ENCODE measurements at places on chromosomes 1 and 21.

GRCh38 chr1:10160907-10161490 lies 49.4 kb upstream of the KIF1B start:
- DNase-seq: no peak

- no peak for DNase-seq
Observed at GRCh38 chr1:186429017-186429416, 31.9 kb downstream of the PDC start.

- no peak for DNase-seq
Observed at GRCh38 chr1:148296511-148296910, 144.4 kb upstream of the NBPF11 start.

- DNase-seq: no peak
Observed at GRCh38 chr1:160411271-160412027, 11.1 kb downstream of the VANGL2 start.

- no peak for DNase-seq
Observed at GRCh38 chr21:38455403-38455802, 42.9 kb downstream of the ERG start.

- no peak for DNase-seq
Observed at GRCh38 chr1:18557621-18558465, 72.8 kb upstream of the PAX7 start.

- DNase-seq: no peak
Observed at GRCh38 chr1:53410100-53410541, 49.1 kb upstream of the DMRTB1 start.

GRCh38 chr1:114502080-114502479 lies 8.9 kb downstream of the TRIM33 start:
- DNase-seq: no peak

DNA sequence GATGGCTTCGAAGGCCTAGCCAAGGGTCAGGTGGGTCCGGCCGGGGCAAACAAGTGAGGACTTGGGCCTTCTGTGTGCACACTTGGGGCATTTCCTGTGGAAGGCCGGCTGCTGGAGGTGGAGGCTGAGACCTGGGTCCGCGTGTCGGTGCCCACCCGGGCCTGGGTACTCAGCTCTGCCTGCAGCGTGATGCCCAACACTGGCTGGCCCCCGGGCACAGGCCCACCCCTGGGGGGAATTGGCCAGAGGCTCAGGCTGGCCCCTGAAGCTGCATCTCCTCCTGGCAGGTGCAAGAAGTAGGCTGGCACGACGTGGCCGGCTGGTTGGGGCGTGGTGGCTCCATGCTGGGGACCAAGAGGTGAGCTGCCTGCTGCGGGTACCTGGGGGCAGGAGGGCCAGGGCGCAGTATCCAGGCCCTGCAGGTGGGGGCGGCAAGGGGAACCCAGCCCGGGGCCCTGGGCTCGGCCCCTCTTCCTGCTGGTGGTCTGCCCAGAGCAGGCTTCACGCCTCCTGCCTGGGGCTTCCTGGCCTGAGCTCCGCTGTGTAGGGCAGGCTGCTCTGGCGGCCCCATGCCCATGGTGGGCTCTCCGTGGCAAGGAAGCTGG lies 17.2 kb downstream of the CFAP410 start:
- no peak for DNase-seq

GRCh38 chr1:205748403-205749233 lies 1.4 kb downstream of the NUCKS1 start:
- DNase-seq: no peak

DNA sequence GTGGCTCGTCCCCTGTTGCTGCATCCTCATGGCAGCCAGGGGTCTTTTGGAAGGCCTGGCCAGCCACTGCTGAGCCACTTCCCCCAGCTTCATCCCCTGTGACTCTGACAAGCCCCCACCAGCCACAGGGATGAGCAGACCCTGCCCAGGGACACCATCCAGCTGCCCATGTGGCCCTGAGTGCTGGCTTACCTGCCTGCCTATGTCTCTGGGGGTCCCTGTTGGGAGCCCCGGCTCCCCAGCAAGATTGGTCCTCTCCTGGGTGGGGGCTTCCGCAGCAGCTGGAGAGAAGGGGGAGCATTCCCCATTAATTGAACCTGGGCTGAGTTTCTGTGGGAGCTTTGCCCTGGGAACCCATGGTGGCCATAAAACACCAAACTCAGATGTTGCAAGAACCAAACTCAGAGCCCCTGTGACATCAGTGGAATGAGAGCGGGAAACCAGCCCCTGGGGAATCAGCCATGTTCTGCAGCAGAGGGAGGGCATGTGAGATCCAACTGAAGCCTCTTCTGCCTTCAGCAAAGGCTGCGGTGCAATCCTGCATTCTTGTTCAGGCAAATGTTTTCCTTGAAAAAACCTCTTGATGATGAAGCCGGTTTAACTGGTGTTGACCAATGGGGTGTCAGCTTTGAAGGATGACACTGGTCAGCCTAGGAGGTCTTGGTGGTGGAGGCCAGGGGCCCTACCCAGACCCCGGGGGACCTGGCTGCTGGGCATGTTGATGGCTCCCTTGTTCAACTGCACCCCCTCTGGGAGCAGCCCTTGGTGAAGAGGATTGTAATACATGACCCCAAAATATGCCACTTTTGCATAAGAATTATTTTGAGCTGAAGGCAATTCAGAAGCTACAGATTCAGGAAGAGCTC lies 28.3 kb upstream of the COL18A1 start:
- DNase-seq: no peak

DNA sequence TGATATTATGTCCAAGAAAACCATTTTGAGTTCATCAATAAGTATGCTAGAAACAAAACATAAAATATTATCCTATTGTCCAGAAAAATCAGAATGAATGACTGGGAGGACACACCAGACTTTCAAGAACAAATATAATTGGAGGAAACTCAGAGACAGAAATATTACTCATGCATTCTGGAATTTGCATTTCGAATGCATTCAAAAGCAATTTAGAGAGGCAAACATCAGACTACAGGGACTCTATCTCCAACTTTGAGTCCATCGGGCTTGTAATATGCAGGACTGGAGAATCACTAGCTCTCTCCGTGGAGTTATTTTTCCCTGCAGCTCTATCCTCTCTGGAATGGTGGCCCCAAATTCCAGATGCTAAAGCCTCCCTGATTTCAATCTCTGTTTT lies 161.8 kb downstream of the CDC42BPA start:
- no peak for DNase-seq

DNA sequence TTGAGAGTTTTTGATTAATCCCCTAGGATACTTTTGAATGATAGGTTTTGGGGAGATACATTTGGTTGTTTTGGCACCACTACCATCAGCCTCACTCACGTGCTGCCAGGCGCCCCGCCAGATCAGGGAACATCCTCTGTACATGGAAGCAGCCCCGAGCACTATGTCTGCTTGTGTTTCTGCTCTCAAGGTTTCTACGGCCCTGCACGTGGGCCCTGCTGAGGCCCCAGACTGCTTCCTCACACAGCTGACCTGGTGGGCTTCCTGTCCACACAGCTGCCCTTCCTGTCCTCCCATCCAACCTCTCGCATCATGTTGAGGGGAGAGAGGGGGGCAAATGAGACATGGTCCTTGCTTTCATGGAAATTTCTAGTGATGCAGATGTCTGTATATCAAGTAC lies 20.0 kb downstream of the ADARB1 start:
- DNase-seq: no peak

GRCh38 chr1:179003512-179004066 lies 22.1 kb upstream of the FAM20B start:
- DNase-seq: no peak

- no peak for DNase-seq
Observed at GRCh38 chr1:5933676-5934057, 58.6 kb downstream of the NPHP4 start.

DNA sequence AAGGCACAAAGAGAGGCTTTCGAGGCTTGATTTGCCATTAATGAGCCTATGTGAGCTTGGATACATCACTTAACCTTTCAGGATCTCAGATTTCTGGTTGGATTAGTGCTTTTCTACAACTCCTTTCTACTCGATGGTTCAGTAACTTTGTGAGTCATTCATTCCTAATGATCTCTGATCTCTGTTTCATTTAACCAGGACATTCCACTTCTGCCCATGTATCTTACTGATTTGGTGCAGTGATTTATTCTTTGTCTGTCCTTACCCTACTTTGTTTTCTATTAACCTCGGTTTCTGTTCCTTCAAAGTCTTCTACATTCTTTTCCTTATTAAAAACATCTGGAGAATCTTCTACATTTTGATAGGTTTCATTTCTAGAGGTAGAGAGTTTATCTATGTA lies 94.6 kb upstream of the ZBTB18 start:
- no peak for DNase-seq

DNA sequence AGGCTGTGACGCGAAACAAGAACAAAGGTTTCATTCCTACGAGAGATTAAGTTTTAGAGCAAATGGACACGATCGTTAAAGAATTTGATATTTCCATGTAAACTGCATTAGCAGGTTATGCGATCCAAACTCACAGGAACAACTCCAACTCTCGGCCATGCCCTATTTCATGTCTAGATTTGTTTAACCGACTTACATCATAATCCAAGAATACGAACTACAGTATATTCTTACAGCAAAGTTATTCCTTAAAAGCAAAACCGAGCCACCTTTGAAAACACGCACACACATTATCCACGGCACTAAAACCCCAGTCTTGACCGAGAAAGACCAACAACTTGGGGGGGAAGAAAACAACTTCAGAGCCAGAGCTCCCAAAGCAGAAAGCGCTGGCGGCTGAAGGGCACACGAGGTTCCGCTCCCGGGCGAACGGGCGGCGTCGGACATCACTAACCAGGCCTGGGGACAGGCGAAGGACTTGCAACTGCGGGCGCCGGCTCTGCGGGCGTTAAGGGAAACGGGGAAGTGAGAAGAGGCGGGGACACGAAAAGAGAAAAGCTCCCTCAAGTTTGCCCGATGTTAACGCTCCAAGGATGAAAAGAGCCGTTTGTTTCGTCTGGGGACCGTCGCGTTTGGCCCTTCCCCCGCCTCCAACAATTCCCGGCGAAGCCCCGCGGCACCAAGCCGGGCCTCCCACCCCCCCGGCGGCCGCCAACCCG lies 690 bp downstream of the B3GALNT2 start:
- no peak for DNase-seq

DNA sequence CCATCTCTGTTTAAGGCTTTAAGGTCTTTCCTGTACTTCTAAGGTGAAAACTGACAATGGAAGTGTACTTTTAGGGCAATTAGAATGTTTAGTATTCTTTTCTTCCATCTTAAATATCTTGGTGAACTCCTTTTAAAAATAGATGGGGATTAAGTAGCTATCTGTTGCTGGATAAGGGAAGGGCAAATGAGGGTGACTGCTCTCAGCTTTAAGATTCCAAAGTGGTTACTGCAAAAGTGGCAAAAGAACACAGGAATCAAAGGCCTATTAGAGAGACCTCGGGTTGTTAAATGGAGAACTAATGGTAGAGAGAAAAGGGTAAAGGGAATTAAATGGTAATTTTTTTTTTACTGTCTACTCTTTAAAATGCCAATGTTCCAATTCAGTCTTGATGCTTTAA lies 774.1 kb upstream of the B3GALT2 start:
- no peak for DNase-seq

DNA sequence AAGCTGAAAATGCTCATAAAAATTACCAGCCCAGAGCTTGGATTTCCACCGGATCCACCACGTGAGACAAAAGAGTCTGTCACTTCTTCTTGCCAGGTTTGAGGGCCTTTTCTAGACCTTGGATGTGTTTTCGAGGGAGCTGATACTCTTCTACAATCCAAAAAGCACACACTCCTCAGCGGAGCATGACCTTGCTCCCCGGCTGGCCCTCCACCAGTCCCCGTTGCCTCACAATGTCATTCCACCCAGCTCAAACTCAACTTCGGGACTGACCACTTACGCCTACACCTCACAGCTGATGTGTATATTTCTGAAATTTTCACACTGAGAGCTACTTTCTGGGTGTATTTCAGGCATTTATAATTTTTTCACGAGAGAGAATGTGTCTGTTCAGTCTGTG lies 20.6 kb downstream of the EIF2D start:
- DNase-seq: no peak

DNA sequence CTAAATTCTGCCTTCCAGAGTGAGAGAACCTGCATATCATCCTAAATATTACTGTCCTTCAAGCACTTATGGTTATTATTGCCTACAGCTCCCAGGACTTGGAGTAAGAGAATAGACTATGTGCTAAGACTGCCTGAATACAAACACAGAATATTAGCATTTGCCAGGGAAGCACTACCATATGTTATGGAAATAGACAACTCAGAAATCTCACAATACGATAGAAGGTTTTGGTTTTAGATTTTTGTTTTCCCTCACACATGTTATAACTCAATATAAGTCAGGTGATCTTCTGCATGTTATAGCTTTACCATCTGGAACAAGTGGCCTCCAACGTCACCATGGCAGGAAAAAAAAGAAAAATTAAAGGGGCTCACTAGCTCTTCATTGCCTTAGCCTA lies 413.9 kb downstream of the LRRIQ3 start:
- no peak for DNase-seq

DNA sequence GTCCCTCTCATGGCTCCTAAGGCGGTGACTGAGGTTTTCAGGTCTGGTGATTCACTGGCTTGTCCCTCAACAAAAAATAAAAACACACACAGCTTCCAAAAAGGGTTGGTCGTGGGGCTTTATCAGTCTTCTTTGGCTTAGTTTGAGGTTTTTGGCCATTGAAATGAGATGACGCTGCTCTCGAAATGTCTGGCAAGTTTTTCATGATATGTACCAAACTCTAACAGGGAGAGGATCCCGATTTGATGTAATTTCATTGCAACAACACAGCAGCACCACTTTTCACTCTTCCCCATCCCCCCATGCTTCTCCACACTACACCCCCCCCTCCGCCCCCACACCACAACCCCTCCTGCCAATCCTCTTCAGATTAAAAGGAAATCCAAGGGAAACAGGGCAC lies 187.1 kb upstream of the NFIA start:
- DNase-seq: no peak

- DNase-seq: no peak
Observed at GRCh38 chr1:62057641-62058290, 136.9 kb upstream of the L1TD1 start.

GRCh38 chr1:193754732-193755427 lies 568.5 kb upstream of the B3GALT2 start:
- no peak for DNase-seq

- DNase-seq: no peak
Observed at GRCh38 chr1:171984262-171984661, 143.0 kb downstream of the DNM3 start.

GRCh38 chr21:18368205-18368604 lies 35.4 kb downstream of the TMPRSS15 start:
- no peak for DNase-seq

- no peak for DNase-seq
Observed at GRCh38 chr1:117045644-117046043, 14.5 kb upstream of the TTF2 start.

DNA sequence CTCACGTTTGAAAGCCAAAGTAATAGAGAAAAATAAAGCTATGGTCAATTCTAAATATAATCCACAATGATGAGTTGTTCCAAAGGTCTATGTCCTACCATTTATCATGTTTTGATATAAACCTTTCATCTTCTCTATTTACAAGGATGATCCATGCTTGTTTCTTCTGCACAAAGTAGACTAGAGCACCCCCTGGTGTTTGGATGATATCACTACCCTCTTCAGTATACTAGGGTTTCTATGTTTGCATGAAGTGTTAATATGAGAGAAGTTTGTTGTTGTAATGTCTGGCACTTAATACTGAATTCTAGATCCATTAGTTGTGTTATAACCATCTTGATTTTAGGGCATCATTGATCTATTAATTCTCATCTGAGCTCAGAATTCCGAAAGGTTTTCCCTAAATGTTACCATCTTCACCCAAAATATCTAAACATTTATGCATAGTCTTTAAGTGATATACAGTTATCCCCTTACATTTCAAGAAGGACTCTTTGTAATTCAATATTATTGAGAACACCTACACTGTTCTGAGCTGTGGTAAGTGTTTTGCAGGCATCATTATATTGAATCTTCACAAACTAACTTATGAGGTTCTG lies 21.1 kb downstream of the CLDN8 start:
- no peak for DNase-seq
